ENCODE measurements at places on chromosomes 12 and 14.
A peak's percentile ranks its signal among the peaks of the same experiment; 100 is the strongest.

DNA sequence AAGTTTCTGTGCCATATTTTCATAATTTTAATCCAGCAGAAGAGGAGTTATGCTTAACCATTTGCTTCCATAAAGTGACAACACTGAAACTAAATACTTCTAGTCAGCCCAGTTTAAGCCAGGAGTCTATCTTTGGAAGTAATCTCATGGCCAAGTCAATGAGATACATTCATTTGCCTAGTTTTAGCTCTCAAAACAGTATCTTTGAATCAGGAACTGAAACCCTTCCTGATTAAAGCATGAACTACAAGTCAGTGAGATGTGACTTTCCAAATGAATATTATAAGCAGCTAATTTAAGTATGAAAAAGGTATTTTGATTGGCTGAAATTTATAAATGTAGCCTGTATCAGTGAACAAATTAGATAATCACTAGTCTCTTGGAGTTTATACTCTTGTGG, 491.5 kb downstream of the SLC6A15 start:
- no peak for DNase-seq

- no peak for DNase-seq
Observed at GRCh38 chr14:103314496-103315277, 19.4 kb upstream of the EIF5 start.

DNA sequence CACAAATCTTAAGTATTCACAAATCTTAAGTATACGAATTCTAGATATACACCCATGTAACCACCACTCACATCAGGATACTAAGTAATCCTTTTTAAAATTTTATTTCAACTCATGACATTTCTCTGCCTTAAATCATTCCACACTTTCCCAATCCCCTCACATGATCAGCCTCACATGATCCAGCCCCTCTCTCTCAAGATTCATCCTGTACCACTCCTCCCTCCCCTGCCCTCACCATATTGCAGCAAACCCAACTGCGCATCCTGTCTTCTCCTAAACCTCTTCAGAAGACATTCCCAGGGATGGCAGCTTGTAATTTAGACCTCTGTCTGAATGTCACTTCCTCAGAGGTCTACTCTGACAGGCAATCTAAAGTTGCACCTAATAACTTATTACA, 1.7 kb upstream of the EIF4B start:
- DNase-seq, result no peak

DNA sequence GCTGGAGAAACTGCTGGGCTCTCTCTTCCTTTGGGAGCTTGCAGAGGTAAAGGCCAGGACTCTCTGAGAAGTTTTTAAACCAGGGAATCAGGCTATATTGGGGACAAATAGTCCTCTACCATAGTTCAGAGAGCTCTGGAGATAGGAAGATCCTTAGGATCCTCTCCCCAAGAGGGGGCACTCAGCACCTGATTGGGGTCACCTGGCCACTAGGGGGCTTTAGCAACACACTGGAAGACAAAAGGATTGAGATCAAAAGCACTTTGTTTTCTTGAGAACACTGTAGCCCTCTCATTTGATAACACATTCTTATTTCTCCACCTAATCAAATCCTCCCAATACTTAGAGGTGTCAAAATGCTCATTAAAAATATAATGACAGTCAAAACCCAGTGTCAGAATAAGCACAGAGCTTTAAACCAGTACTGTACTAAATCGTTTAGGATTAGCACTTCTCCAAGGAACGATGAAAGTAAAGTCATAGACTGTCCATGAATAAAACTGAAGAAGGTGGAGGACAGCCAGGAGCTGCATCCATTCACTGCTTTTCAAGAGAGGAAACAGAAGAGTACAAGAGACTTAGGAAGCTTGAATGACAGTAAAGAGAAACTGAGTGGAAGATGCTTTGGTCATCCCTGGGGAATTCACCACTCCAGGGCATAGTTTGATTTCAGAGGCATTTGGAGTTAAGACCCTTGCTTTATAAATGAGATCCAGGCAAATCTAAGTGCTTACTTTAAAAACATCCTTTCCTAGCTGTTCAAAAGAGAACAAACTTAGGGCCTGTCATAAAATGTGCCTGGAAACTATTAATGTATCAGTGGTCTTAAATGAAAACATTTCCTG, 26.5 kb downstream of the BMP4 start:
- peak; percentile 19 for DNase-seq

- DNase-seq, result no peak
Observed at GRCh38 chr12:121930862-121931261, 12.5 kb downstream of the CFAP251 start.

- no peak for DNase-seq
Observed at GRCh38 chr14:71588576-71589215, 343.5 kb upstream of the RGS6 start.

DNA sequence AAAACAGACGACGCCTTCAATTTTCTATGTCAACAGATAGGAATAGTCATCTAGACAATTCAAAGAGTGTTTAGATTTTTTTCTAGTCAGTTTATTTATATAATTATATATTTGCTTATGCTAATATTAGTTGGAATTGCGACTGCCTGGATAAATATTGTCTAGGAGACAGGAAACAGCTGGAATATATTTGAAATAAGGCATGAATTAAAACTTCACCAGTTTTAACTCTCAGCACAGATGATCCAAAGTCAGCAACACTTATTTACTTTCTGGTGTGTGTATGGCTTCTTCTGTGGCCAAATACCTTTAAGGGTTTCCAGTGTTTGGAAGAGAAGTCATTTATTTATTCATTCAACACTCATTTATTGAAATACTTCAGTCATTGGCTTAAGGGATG, 1215.4 kb upstream of the USP15 start:
- DNase-seq, result no peak

DNA sequence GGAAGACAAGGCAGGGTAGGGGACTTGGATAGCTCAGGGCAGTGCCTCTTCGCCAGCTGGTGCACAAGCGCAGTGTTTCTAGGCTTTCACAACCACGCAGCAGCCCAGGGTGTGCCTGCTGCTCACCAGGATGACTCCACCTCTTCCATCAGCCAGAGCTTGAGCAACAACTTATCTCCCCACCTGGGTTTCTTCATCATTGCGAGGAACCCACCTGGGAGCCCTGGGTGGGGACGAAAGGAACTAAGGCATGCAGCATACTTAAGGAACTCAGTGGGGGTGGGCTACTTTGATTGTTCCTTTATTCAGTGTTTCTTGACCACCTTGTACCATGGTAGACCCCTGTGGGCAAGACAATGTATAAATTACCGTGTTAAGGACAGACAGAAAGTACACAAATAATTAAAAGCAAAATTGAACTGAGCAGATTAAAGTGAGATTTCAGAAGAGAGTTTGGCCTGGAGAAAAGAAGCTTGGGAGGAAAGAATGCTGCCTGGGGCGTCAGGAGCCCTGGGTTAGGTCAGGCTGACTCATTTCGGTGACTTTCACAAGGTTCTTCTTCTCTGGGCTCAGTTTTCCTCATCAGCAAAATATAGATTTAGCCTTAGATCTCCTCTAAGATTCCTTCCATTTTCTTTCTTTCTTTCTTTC, 22.9 kb downstream of the KRT18 start:
- DNase-seq, result no peak

- no peak for DNase-seq
Observed at GRCh38 chr14:94481468-94482131, 5.6 kb upstream of the SERPINA9 start.

DNA sequence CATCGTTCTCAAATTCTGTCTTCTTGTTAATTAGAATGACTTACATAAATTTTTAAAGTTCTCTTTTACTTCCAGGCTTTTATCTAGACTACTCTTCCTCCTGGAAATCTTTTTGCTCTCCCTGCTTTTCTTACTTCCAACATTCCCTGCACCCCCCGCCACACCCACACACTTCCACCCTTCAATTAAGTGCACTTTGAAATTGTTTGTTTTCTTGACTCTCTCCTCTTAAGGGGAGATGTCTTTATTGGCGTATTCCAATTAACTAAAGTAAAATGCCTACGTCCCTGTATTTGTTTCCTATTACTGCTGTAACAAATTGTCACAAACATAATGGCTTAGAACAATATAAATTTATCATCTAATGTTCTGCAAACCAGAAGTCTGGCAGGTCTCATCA, 125.2 kb upstream of the KRR1 start:
- DNase-seq, result no peak

DNA sequence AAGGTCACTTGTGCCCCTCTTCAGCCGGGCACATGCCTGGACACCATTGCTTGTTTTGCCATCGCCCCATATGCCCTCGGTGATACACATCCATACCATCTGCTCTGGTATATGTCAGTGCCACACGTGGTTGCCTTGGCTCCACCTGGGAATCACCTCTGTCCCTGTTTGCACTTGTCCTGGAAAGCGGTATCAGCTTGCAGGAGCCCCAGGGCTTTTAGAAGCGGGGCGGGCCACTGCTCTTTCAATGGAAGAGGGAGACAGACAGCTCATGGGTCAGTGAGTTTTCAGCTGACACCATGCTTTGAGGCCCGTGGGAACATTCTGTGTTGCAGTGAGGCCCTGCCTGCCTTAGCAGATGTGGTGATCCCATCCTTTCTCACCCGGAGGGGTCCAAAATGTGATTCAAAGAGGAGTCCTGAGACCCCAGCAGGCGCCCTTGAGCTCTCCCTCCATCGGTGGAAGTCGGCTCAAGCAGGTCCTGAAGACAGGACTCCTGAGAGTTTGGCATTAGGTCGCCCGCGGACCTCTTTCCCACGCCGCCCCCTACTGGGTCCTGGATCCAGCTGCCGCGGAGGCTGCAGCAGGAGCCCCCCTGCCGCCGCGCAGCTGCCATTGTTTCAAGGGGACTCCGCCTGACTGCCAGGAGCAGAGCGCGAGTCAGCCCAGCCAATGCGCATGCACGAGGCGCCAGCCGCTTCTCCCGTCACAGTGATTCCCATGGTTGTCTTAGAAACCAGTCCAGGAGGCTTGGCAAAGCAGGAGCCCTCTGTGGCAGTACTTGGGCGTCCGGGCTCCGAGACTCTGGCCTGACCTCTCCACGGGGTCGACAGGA, 773.2 kb upstream of the ALG10B start:
- DNase-seq, result no peak

- peak; percentile 94 for DNase-seq
Observed at GRCh38 chr12:6607751-6608591, 792 bp upstream of the CHD4 start.

DNA sequence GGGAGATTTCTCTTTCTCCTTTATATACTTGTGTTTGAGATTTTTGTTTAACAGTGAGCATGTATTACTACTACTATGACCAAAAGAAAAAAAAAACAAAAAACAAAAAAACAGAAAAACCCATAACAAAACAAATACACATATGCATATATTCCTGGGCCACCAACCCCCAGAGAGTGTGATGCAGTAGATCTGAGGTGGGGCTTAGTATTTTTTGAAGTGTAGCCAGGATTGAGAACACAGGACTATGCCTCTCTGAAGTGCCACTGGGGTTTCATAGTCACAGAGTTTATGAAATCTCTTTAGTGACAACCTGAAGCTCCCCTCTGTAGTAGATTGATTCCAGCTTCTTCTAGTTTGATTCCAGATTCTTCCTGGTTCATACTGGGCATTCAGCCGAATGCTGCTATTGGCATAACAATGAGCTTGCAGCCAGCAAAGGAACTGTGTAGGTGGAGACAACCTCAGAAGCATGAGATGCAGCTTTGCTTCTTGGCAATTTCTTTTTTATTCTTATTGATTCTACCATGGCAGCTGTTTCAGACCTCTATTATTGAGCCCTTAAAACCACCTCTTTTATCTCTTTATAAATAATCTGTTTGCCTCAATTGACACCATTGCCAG, 15.5 kb upstream of the ANO4 start:
- DNase-seq, result no peak

DNA sequence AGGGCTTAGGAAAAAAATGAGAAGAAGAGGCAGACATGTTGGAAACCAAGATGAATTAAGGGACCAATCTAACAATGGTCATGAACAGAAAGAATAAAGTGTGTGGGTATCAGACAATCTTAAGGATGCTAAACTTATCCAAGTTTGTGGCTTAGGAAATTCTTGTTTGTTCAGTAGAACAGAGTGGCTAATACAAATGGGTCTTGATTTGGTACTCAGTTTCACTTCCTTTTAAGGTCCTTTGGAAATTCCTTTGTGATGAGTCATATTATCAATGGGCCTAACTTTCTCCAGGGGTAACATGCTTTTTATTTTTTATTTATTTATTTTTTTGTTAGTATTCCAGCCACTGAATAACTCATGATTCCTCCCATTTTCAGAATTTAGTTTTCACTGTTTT, 1154.7 kb upstream of the FLRT2 start:
- DNase-seq, result no peak

DNA sequence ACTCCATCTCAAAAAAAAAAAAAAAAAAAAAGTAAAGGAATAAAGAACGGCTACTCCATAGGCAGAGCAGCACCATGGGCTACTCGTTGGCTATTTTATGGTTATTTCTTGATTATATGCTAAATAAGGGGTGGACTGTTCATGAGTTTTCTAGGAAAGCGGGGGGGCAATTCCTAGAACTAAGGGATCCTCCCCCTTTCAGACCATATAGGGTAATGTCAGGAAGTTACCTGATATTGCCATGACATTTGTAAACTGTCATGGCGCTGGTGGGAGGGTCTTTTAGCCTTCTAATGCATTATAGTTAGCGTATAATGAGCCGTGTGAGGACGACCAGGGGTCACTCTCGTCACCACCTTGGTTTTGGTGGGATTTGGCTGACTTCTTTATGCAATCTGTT, 142.3 kb downstream of the GLT1D1 start:
- DNase-seq, result no peak

DNA sequence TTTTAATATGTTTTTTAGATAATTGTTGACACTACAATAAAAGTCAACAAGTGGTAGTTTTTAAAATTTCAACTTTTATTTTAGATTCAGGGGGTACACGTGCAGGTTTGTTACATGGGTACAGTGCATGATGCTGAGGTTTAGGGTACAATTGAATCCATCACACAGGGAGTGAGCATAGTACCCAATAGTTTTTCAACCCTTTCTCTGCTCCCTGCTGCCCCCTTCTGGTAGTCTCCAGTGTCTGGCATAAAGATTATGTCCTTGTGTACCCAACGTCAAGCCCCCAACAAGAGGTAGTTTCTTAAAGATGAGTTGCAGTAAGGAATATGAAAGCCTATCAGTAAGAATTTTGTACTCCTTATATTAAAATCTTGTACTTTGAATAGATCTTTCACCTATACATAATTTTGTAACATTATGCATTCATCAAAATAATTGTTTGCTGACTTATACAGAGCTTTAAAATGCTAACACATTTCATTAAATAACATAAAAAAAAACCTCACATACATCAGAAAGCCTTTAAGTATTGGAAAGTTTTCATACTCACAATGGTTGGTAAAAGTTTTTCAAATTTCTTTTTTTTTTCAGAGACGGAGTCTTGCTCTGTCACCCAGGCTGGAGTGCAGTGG, 5.4 kb upstream of the RALGAPA1 start:
- peak; percentile 71 for DNase-seq

GRCh38 chr12:88716240-88716639, 136.0 kb upstream of the KITLG start:
- no peak for DNase-seq
